ENCODE measurements at places on chromosomes 6 and 20.

GRCh38 chr20:62949962-62950361 is 2.5 kb upstream of the SLC17A9 start:
- DNase-seq = no peak

DNA sequence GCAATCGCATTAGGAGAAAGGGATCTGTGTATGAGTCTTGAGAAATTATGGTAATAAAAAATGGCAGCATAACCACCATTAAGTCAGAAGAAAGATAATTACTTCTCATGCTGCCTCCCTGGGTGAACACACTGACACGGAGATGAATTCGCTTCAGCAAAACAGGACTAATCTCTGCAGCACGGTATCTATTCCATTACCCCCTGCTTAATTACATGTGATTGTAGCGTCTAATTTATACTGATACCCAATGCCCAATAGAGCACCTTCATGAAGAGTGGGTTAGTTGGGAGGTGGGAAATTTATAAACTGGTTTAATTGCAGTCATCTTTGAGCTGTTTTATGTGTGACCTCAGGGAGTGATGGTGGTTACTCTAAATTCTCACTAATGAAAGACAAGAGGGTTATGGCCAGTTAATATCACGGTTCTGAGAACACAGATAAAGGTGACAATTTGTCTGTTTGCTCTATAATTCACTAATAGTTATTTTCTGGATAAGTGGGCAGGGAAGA is 476.2 kb upstream of the SULF2 start:
- DNase-seq = no peak

- DNase-seq = no peak
Observed at GRCh38 chr6:53540129-53540692, 4.7 kb downstream of the GCLC start.

- DNase-seq = no peak
Observed at GRCh38 chr6:9140172-9140571, 704.8 kb upstream of the SLC35B3 start.

DNA sequence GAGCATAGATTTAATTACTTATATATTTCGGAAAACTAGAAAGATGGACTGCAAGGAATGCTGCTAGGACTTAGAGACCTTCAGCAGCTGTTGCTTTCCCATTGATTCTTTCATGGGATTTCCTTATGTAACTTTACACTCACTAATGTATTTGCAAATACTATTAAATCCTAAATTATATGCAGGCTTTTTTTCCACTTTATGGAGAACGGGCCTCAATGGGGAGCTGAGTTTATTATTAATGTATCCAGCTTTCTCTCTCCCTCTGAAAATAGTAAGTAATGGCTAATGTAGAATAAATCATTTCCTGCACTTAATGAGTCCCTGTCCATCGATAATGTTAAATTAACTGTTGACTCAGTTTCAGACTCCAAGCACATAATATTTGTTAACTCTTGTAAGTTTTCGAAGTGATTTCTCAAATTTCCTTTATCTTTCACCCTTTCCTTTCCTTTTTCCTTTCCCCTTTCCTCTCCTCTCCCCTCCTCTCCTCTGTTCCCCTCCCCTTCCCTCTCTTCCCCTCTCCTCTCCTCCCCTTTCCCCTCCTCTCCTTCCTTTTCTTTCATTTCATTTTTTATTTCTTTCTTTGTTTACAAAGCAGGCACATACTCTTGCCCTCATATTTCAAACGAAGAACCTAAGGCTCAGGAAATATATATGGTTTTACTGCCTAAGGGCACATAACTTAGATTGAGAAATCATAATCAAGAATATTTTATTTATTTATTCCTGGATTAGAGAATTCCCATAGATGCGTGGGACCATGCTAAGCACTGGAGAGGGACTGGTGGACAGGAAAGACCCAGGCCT is 503.6 kb downstream of the MMUT start:
- DNase-seq = no peak

DNA sequence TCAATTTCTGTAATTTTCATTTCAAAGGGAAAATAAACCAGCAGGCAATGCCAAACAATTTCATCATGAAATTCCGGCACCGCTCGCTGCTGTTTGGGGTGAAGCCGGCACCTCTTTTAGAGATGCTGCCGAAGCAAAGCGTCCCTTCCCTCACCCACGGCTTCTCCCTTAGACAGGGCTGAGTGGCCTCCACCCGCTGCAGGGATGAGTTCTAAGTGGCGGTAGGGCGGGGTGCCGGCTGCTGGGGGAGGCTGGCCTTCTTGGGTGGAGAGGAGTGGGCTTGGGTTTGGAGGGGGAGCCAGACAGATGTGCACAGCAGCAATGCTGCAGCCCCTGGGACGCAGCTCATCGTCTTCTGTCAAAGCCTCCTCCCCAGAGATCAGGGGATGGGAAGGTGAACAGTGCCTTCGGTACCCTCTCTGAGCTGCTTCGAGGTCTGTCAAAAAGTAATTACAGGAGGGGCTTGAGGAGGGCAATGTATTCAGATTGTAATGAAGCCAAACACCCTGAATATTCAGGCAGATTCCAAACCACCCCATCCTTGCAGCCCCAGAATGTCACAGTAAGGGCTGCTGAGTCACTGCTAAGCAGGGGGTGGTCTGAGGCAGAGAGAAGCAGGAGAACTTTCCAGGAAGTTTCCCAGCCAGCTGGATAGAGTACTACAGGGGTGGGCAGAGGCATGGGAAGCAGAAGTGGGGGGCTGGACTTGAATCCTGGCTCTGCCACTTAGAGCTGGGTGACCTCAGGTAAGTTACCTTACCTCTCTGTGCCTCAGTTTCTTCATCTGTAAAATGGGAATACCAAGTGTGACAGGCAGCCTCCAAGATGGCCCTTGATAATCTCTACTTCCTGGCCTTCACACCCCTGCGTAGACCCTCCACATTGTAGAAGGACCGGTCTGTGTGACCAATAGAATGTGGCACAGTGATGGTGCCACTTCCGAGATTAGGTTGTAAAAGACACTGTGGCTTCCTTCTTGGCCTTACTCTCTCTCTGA is 96.6 kb downstream of the SULF2 start:
- no peak for DNase-seq

GRCh38 chr6:110447761-110448160 is 28.7 kb downstream of the SLC22A16 start:
- no peak for DNase-seq

- no peak for DNase-seq
Observed at GRCh38 chr20:57167971-57168701, 98.3 kb downstream of the BMP7 start.

Measured in retinal pigment epithelial cell (primary cell).